ENCODE measurements at places on chromosomes 13 and 19. TPM values are rescaled to one million over a fixed set of nuclear protein-coding genes. Genes with fewer than 3 reads are reported as not detected.

ALDH16A1 gene
- 41.2 TPM for total RNA-seq

NRTN gene
- 3.8 TPM for total RNA-seq

- DNase-seq: peak; percentile 76
Measured at GRCh38 chr19:45091031-45091923, 1.7 kb upstream of the PPP1R37 start.

DNA sequence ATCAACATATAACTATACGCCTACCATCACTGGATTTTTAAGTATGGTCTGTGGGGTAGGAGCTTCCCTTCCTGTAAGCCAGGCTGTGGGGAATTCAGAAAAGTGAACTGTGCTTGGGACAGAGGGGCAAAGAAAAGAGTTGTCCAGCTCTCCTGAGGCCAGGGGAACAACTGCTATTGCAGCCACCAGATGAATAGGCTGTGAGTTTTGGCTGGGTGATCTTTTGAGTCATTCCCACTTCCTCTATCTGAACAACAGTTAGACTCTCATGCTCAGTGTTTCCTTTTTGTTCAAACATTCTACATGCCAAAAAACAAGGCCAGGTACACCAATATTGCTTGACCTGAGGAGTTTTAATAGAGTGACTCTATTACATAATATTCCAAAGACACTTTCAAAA lies 426.2 kb upstream of the DACH1 start:
- no peak for DNase-seq

- no peak for DNase-seq
Measured at GRCh38 chr19:48353677-48354076, 10.1 kb downstream of the TMEM143 start.

GRCh38 chr19:15551293-15552004 lies 43.1 kb downstream of the CYP4F22 start:
- no peak for DNase-seq

GRCh38 chr13:93183302-93183701 lies 43.3 kb upstream of the GPC6 start:
- no peak for DNase-seq

GRCh38 chr19:5949792-5950305 lies 28.1 kb downstream of the RANBP3 start:
- no peak for DNase-seq

GRCh38 chr19:32924200-32924599 lies 47.6 kb downstream of the CEP89 start:
- DNase-seq: no peak

Measured in esophagus squamous epithelium (tissue), 5 donors.